ENCODE measurements at places on chromosomes 2 and 18.

DNA sequence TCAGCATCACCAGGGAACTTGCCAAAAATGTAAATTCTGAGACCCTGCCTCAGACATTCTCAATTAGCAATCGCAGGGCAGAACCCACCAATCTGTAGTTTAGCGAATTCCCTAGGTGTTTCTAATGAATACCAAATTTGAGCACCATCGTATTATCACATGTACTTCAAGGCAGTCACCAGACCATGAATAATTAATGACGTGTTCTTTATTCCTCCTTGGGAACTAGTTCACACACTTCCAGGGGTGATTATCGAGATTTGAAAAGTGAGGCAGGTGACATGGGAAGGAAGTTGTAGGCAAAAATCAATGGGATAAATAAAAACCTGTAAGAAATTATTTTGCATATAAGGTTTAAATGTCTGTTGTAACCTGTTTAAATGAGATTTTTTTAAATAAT lies 102.5 kb upstream of the CRIM1 start:
- H3K4me1 ChIP-seq, result no peaks in the 10 kb centered on the region
- no peak overlapping the region for H3K4me3 ChIP-seq
- DNase-seq, result no peak
- no peak overlapping the region for H3K27ac ChIP-seq

DNA sequence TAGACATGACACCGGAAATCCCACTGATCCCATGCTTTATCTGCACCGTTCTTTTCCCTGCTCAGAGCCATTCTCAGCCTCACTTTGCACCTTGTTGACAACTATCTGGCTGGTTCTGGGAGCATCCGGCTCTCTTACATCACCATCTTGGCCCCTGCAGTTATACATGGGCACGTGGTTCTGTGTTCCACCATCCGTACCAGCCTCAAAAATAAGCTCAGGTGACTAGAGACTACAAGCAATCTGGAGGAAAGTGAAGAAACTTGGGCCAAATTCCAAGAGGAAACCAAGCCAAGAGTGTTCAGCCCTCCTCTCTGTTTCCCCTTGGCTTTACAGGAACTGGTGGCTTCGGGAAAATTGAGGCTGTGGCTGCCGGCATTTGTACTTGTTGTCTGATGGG lies 244.6 kb upstream of the ACVR2A start:
- no peaks in the 10 kb centered on the region for H3K36me3 ChIP-seq
- no peak overlapping the region for H3K27ac ChIP-seq
- H3K4me3 ChIP-seq, result no peak overlapping the region
- no peaks in the 10 kb centered on the region for H3K4me1 ChIP-seq

- H3K27me3 ChIP-seq, result no peaks in the 10 kb centered on the region
- no peak overlapping the region for H3K27ac ChIP-seq
- peaks cover 14% of the 10 kb centered on the region for H3K4me1 ChIP-seq
- H3K4me3 ChIP-seq, result no peak overlapping the region
- no peak for DNase-seq
- H3K36me3 ChIP-seq, result no peaks in the 10 kb centered on the region
Measured at GRCh38 chr18:816869-817268, 4.8 kb upstream of the YES1 start.

- no peaks in the 10 kb centered on the region for H3K36me3 ChIP-seq
- H3K27ac ChIP-seq, result no peak overlapping the region
- H3K27me3 ChIP-seq, result no peaks in the 10 kb centered on the region
- DNase-seq, result no peak
- no peak overlapping the region for H3K4me3 ChIP-seq
Measured at GRCh38 chr2:38268001-38268400, 109.1 kb downstream of the ATL2 start.

DNA sequence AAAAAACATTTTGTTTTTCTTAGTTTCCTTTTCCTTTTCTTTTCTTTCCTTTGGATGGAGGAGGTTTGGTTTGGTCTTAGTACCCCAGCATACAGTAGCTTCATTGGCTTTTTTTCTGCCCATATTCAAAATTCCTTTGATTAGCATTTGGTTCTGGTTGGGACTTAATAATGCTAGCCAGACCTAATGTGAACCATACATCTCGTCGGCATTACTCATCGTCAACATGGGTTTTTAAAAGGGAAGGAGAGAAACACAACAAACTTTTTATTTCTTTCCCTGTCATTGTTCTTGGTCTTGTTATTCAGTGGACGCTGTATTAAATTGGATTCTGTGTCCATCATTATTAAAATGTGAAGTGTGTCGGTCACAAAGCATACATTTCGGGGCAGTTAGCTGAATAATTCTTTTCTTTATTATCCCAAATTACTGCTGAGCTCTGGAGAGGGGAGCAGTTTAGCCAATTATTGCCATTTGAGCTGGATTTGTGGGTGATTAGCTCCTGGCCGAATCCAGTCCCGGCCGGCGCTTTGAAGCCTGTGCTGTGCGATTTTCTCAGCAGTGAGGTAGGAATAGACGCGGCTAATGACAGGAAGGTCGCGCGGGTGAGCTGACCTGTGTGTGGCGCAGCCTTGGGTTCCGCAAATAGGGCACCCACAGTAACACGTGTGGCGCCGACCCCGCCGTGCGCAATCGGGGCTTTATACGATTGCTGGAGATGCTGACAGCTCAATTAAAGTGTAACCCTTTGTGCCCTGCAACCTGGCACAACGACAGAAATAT lies 303.3 kb downstream of the GBX2 start:
- H3K4me1 ChIP-seq, result no peaks in the 10 kb centered on the region
- no peak overlapping the region for H3K27ac ChIP-seq
- H3K36me3 ChIP-seq, result no peaks in the 10 kb centered on the region
- H3K4me3 ChIP-seq, result no peak overlapping the region
- H3K27me3 ChIP-seq, result peaks cover 29% of the 10 kb centered on the region

GRCh38 chr18:3157606-3158005 lies 62.2 kb downstream of the MYOM1 start:
- no peak overlapping the region for H3K27ac ChIP-seq
- DNase-seq, result no peak
- no peaks in the 10 kb centered on the region for H3K27me3 ChIP-seq
- H3K4me3 ChIP-seq, result no peak overlapping the region

GRCh38 chr18:9319333-9319732 lies 15.2 kb upstream of the TWSG1 start:
- H3K27ac ChIP-seq, result no peak overlapping the region
- H3K4me1 ChIP-seq, result peaks cover 8% of the 10 kb centered on the region
- no peak for DNase-seq
- no peaks in the 10 kb centered on the region for H3K27me3 ChIP-seq

- no peak overlapping the region for H3K27ac ChIP-seq
- H3K4me1 ChIP-seq, result no peaks in the 10 kb centered on the region
- H3K4me3 ChIP-seq, result no peak overlapping the region
- no peaks in the 10 kb centered on the region for H3K36me3 ChIP-seq
- no peaks in the 10 kb centered on the region for H3K27me3 ChIP-seq
Measured at GRCh38 chr18:33914399-33914798, 310.3 kb downstream of the NOL4 start.

DNA sequence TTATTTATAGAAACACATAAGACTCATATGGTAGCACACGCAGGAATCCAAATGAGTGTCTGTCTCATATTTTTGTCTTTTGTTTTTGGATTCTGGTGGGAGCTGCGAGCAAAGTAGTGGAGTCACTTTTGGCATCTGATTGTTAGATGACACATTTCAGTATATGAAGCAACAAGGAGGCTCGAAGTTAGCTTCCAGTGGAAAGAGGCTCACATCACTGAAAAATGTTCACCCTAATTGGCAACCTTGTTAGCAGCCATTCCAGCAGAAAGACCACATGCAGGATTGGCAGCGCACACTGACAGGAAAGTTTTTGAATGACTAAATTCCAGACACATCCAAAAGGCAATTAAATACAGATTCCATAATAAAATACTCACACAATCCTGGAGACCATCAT lies 87.4 kb downstream of the MYT1L start:
- no peaks in the 10 kb centered on the region for H3K36me3 ChIP-seq
- peaks cover 3% of the 10 kb centered on the region for H3K27me3 ChIP-seq
- H3K27ac ChIP-seq, result no peak overlapping the region

DNA sequence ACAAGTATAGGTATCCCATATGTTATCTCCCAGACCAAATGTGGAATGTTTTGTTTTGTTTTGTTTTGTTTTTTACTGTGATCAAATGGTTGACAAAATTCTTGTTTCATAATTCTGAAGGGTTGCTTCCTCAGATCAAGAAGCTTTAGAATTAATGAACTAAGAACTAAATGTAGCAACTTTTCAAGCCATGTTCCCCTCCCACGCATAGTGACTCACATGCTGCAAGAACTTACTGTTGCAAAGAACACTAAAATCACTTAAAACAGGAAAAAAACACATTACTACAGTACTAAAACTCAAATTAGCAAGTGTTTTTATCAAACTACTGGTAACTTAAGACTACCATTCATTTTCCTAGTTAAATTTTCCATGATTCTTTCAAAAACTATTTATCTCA lies 30.6 kb downstream of the HNRNPLL start:
- no peak overlapping the region for H3K4me3 ChIP-seq
- no peaks in the 10 kb centered on the region for H3K27me3 ChIP-seq
- peaks cover 8% of the 10 kb centered on the region for H3K36me3 ChIP-seq

DNA sequence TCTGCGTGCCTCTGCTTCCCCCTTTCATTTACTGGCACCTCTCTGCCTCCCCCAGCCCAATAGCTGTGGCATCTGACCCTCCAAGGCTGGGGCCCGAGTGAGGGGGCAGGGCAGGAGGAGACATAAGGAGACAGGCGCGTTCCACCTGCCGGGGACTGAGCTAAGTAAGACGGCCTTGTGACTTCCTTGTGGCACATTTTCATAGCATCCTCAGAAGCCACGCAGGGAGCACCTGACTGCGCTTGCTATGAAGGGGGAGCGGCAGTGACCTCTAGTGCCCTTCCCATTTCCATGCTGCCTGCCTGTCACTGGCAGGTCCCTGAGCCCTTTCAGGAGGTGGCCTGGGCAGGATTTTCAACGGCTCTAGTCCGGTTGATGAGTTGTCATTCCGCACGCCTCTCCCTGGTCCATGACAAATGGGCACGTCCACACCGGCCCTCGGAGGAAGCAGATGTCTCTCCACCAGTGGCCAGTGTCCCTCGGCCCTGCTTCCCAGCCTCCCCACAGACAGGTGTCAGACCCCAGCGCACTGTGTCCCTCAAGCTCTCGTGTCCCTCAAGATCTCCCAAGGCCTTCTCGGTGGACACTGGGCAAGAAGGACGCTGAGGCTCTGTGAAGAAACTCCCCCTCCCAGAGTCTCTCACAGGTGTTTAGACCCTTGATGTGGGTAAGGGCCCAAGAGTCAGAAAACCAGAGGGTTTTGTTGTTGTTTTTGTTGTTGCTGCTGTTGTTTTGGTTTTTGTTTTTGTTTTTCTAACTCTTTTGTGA lies 42.7 kb downstream of the CYP26B1 start:
- H3K4me3 ChIP-seq, result no peak overlapping the region
- no peaks in the 10 kb centered on the region for H3K4me1 ChIP-seq
- no peak for DNase-seq
- no peaks in the 10 kb centered on the region for H3K36me3 ChIP-seq
- H3K27ac ChIP-seq, result no peak overlapping the region

DNA sequence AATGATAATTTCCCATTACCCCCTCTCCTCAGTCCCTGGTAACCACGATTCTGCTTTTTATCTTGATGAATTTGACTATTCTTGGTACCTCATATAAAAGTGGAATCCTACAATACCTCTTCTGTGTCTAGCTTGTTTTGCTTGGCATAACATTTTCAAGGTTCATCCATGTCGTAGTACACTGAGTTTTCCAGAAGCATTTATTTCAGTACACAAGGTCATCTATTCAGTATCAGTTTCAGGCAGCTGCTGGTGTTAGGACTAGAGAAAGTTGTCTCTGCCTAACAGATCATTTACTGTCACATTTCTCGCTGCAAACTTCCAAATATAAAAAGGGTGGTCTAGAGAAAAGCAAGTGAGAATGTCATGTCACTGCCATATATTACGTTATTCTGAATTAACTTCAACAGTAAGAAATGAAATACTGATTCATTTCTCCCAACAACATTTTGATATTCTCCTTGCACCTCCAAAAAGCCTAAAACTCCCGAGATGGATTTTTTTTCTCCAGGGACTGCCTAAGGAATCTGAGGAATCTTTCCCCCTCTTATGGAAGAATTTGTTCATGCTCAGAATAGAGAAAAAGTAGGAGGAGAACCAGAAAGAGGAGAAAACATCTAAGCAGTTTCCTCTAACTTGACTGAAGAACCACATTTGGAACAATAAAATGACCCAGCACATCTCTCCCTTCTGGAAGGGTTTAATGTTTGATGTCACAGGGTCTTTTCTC lies 36.0 kb downstream of the CDK15 start:
- no peak for DNase-seq
- no peak overlapping the region for H3K27ac ChIP-seq
- no peak overlapping the region for H3K4me3 ChIP-seq
- no peaks in the 10 kb centered on the region for H3K36me3 ChIP-seq
- H3K27me3 ChIP-seq, result no peaks in the 10 kb centered on the region

- H3K27ac ChIP-seq, result no peak overlapping the region
- peaks cover 9% of the 10 kb centered on the region for H3K27me3 ChIP-seq
Measured at GRCh38 chr2:236856848-236857235, 228.8 kb upstream of the COPS8 start.

- H3K27me3 ChIP-seq, result no peaks in the 10 kb centered on the region
- H3K36me3 ChIP-seq, result no peaks in the 10 kb centered on the region
- peak overlapping the region; percentile 90 for H3K4me3 ChIP-seq
- H3K27ac ChIP-seq, result peak overlapping the region; percentile 93
- H3K4me1 ChIP-seq, result peaks cover 10% of the 10 kb centered on the region
Measured at GRCh38 chr2:26344581-26345282, 1.2 kb upstream of the SELENOI start.

- H3K4me3 ChIP-seq, result no peak overlapping the region
- H3K36me3 ChIP-seq, result no peaks in the 10 kb centered on the region
- H3K4me1 ChIP-seq, result no peaks in the 10 kb centered on the region
- no peak for DNase-seq
- no peaks in the 10 kb centered on the region for H3K27me3 ChIP-seq
Measured at GRCh38 chr18:43777636-43778304, 500.5 kb upstream of the SYT4 start.

DNA sequence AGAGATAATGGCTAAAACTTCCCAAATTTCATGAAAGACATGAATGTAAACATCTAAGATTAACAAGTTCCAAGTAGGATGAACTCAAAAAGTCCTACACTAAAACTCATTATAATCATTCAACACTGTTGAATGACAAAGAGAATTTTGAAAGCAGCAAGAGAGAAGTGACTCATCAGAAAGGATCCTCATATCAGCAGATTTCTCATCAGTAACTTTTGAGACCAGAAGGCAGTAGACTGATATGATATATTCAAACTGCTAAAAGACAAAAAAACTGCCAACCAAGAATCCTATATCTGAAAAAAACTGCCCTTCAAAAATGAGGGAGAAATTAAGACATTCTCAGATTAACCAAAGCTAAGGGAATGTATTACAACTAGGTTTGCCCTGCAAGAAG lies 130.6 kb upstream of the OTX1 start:
- no peak overlapping the region for H3K27ac ChIP-seq
- no peak for DNase-seq
- peaks cover 36% of the 10 kb centered on the region for H3K36me3 ChIP-seq
- H3K4me1 ChIP-seq, result no peaks in the 10 kb centered on the region
- H3K4me3 ChIP-seq, result no peak overlapping the region
- no peaks in the 10 kb centered on the region for H3K27me3 ChIP-seq

GRCh38 chr2:63903003-63903402 lies 61.3 kb downstream of the UGP2 start:
- H3K4me1 ChIP-seq, result no peaks in the 10 kb centered on the region
- H3K4me3 ChIP-seq, result no peak overlapping the region
- peak; percentile 32 for DNase-seq
- H3K27me3 ChIP-seq, result no peaks in the 10 kb centered on the region
- H3K36me3 ChIP-seq, result peaks cover 32% of the 10 kb centered on the region

GRCh38 chr2:85436836-85437487 lies 18.4 kb downstream of the SH2D6 start:
- H3K27me3 ChIP-seq, result no peaks in the 10 kb centered on the region
- H3K36me3 ChIP-seq, result no peaks in the 10 kb centered on the region
- peak; percentile 29 for DNase-seq
- H3K4me1 ChIP-seq, result peaks cover 79% of the 10 kb centered on the region
- no peak overlapping the region for H3K27ac ChIP-seq

Data from common myeloid progenitor, CD34-positive (primary cell).